ENCODE measurements at places on chromosomes 7 and 10.
A peak's percentile ranks its signal among the peaks of the same experiment; 100 is the strongest.

- no peak for DNase-seq
These were observed 73.7 kb upstream of the CAPZA2 start for GRCh38 chr7:116788572-116789197.

DNA sequence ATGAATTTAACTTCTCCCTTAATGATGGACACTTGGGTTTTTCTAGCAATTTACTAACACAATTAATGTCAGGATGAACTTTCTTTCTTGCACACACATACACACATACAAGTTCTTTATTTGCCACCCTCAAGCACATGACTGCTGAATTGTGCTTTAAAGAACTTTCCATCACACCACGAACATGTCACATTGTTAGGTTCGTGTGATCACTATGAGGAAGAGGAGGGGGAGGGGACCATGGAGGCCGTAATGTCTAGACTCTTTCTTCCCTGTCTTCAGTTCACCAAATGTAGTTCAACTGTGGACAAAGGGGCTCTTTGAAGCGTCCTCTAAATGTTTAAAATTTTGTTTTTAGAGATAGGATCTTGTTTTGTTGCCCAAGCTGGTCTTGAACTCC, 31.0 kb downstream of the NUP42 start:
- no peak for DNase-seq

DNA sequence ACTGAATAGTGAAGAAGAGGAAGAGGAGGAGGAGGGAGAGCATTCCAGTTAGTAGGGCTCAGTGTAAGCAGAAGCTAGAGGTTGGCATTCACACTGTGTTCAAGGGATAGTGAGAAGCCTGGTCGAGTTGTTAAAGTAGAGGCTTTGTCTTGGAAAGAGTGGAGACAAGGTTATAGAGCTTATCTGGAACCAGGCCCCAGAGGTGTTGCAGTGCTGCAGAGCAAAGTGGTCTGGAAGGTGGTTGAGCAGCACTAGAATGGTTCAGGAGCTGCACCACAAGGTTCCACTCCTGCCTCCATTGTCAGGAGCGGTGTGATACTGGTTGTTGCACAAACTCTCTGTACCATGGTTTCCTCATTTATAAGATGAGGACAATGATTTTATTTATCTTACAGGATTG, 8.8 kb upstream of the PCGF5 start:
- no peak for DNase-seq

GRCh38 chr10:131174211-131174565, 137.3 kb downstream of the TCERG1L start:
- DNase-seq, result no peak

- DNase-seq, result no peak
These were observed 1.7 kb downstream of the DPY19L1 start for GRCh38 chr7:35035511-35035961.

GRCh38 chr7:102951839-102952238, 39.0 kb downstream of the LRRC17 start:
- DNase-seq, result no peak

DNA sequence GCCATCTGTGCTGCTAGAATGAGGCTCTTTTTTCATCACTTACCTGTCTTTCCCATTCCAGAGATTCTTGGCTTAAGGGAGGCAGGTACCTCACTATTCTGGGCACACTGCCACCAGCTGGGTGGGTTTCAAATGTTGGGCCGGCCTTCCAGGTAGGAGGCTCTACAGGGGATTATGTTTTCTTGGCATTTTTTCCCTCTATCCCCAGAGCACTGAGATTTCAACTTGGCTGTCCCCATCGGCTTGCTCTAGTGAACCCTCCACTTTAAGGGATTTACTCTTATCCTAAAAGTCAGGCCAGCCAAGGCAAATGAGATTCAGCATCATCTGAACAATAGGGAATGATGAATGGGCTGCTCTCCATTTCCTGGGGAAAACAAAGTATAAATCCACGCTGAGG, 710.1 kb upstream of the CELF2 start:
- no peak for DNase-seq

DNA sequence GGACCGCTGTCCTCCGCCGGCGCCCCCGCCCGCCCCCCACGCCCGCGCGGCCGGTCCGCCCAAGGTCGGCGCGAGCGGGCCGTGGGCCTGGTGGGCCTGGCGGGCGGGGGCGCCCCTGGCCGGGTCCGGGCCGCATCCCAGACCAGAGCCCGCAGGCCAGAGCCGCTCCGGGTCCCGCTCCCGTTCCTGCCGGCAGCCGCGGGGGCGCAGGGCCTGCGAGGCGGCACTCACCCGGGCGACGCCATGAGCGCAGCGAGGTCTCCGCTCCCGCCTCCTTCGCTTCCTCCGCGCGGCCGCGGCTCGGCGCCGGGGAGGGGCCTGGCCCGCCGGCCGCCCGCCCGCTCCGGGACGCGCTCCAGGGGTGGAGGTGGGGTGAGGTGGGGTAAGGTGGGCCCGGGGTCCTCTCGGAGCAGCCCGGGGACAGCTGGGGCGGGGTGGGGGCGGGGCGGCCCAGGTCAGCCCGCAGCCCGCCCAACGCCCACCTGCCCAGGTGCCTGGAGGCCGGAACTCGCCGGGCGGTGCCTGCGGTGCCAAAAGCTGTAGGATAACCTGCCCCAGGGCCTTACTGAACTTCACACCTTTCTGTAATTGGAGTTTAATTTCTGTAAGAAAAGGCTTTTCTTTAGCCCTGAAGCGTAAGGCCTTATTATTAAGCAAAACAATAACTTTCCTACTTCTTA, at the start of gene URGCP:
URGCP (minus strand) TSS at position 266 of the 680 bp plus-strand sequence; CDS start at position 245, 21 bp downstream.
- peak; percentile 13 for DNase-seq

GRCh38 chr10:76111986-76112825, 680.8 kb downstream of the LRMDA start:
- DNase-seq, result no peak

DNA sequence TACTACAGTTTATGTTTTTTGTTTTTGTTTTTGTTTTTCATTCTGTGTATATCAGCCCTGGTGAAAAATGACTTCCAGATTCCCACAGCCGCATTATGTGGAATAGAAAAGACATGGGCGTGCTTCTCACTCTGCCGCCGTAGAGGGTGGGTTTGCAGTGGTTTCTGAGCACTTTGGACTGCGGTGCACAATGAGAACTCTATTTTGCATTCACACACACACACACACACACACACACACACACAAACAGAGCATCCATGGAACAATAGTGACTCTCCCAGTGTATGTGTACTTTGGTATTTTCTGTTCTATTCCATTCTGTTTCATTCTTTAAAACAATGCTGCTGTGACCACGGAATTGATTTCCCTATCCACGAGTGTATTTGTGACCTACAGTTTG, 657.3 kb upstream of the FOXK1 start:
- DNase-seq, result no peak

DNA sequence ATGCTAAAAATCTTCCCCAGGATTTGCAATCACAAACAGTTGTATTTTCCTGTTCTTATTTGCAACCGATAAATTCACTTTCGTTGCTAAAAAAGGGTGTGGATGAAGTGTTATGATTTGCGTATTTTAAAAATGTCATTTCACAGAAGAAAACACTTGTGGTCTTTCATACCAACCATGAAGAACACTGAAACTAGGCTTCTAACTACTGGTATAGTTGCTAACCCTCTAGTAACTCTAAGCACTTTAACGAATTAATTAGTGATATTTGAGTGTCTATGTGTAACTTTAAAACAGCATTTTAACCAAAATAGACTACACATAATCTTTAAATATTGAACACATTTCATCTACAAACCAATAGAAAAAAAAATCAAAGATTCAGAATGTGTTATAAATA, 188.1 kb upstream of the PTN start:
- DNase-seq, result no peak

- DNase-seq, result no peak
These were observed 76.7 kb upstream of the ANLN start for GRCh38 chr7:36312915-36313334.

- DNase-seq, result no peak
These were observed 27.6 kb downstream of the NRP1 start for GRCh38 chr10:33306701-33307519.

DNA sequence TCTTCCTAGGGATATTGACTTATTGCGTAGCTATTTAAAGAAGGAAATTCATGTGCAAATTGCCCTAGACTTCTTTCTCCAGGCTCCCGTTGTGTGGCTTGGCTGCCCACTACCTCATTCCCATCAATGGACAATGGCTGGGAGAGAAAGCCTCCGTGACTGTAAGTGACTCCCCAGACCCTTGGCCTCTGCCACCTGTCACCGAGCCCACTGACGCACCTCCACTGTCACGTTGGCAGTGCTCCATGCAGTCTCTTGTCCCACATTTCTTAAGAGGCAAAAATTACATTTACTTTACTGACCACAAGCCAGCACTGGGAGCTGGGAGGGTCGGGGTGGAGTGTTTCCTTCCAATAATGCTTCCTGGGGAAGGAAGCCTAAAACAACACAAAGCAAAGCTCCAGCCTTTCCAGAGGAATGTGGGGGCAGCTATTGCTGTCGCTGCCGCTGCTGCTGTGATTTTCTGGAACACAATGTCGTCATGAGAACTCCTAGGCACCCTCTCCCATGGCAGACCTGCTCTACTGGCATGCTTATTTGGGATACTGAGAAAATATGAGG, 89.7 kb upstream of the STEAP1B start:
- DNase-seq, result no peak

DNA sequence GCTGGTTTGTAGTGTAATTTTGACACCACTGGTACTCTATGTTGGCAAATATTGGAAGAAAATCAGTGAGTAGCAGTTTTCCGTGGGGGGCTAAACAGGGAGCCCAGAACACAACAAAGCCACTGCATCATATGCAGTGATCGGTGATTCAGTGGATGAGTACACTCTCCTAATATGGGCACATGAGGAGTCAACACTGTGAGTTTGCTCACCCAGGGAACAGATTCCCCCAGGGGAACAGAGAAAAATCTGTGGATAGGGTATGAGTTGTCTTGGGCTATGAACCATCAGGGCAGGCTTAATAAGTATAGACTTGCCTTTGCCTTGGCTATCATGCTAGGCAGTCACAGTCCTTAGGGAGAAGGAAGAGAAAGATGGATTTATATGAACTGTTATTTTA, 227.7 kb upstream of the SEMA3E start:
- no peak for DNase-seq

GRCh38 chr7:98993024-98993897, 114.9 kb downstream of the TRRAP start:
- DNase-seq, result no peak

GRCh38 chr10:108789336-108789735, 1134.0 kb downstream of the XPNPEP1 start:
- DNase-seq, result no peak

DNA sequence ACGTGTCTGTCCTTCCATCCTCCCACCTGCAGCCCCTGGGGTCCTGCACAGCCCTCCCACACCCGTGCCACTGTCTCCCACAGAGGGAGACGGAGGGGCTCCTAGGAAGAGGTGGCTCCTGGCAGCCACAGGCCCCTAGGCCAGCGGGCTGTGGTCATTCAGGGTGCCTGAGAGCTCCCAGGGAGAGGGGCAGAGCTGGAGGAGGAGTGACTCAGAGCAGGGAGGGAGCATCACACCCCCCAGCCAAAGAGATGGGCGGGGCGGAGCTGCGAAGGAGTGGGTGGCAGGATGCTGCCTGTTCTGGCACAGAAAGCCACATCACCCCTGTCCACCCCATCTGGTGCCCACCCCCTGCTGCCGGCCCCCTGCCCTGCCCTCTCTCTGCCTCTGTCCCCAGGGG, 50.5 kb downstream of the STK32C start:
- DNase-seq, result no peak

GRCh38 chr10:20185116-20185515, 368.9 kb downstream of the PLXDC2 start:
- DNase-seq, result no peak

DNA sequence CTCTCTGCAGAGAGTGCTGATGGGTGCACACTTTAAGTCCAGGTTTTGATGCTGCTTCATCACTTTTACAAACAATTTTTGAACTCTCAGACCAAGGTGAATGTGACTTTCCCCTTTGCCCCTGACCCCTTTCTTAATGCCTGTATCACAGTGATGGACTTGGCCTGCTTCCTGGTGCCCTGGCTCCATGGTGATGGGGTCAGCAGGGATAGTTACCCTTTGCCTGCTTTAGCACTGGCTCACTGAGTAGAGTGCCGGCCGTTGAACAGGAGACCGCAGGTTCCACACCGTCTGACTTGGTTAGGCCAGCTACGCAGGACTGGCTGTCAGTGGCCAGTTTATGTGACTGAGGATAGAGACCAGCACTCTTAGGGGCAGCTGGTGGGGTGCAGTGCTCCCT, 40.1 kb downstream of the LRGUK start:
- DNase-seq, result no peak

- no peak for DNase-seq
These were observed 1.5 kb upstream of the GRID1 start for GRCh38 chr10:86368046-86368445.

DNA sequence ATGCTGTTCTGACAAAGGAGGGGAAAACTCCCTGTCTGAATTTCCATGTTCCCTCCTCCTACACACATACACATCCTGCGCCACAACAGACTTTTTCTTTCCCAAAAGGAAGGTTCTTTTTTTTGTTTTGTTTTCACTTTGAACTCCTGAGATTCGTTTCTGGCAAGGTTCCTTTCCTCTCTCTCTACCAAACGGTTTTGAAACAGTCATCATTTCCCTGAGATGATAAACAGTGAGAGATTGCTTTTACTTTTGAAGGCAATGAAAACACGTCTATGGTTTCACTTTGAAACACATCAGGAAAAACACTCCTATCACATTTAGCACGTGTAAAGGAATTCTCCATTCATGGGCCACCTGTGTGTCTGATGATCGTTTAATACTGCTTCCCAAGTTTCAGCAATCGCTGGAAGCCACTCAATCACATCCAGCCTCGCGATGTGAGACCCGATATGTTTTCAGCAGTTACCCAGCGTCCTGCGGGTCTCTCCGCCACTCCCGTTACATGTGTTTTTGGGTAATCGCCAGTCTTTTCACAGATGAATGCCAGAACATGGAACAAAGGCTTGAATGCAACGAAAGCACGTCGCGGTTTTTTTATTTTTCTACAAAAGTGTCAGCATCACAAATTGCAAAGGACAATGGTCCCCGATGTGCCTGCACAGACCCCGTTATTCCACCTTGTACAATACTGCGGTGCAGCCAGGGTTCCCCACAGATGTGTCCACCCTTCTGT, 62.8 kb upstream of the CUX1 start:
- no peak for DNase-seq

- DNase-seq, result no peak
These were observed 48.8 kb upstream of the SLC35B4 start for GRCh38 chr7:134365341-134366054.

DNA sequence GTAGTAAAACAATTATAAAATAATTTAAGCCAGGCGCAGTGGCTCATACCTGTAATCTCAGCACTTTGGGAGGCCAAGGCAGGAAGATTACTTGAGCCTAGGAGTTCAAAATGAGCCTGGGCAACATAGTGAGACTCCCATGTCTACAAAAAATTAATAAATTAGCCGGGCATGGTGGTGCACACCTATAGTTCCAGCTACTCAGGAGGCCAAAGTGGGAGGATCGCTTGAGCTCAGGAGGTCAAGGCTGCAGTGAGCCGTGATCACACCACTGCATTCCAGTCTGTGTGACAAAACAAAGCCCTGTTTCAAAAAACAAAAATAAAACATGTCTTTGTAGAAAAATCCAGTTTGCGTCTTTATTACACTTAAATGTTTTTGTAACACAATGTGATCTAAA, 141.9 kb upstream of the KAT6B start:
- no peak for DNase-seq

Data from cortex of kidney (tissue), 1 donor.